H4 (cell line): ENCODE measurements at places on chromosomes 11 and 22. TPM values are rescaled to one million over a fixed set of nuclear protein-coding genes. Genes with fewer than 3 reads are reported as not detected.
A peak's percentile ranks its signal among the peaks of the same experiment; 100 is the strongest.

DNA sequence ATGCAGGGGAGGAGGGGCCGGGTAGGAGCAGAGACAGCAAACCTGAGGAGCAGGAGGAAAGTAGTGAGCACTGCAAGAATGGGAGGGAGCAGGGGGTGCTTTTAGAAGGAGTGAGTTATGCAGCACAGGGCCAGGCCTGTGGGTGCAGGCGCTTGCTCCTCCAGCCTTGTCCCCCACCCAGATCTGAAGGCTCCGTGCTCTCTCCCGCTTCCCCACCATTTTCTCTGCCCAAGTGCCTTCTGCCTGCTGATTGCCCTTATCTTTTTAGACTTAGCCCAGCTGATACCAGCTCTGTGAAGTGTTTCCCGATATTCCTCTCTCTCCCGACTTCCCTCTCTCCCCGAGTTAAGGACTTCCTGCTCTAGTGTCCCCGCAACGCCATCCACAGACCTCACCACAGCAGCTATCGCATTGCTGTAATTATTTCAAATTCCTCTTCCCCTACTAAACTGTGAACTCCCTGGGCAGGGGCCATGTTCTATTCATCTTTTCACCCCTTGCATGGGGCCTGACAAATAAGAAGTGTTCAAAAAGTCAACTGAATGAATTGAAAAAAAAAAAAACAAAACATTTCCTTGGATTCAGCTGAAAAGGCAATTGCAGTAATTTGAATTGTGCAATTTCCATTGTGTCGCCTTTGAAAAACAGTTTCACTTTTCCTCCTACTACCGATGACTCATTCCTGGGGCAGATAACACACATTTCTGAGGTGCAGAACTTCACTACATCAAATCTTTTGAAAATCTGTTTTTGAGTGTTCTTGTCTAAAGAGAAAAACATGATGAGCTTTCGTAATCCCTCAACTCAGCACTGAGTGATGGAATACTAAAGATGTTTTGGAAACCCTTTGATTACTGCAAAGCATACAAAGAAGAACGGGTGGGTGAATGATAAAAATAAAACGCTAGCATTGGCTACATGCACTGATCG is 69.7 kb upstream of the BMAL1 start:
- peak; percentile 87 for DNase-seq

DNA sequence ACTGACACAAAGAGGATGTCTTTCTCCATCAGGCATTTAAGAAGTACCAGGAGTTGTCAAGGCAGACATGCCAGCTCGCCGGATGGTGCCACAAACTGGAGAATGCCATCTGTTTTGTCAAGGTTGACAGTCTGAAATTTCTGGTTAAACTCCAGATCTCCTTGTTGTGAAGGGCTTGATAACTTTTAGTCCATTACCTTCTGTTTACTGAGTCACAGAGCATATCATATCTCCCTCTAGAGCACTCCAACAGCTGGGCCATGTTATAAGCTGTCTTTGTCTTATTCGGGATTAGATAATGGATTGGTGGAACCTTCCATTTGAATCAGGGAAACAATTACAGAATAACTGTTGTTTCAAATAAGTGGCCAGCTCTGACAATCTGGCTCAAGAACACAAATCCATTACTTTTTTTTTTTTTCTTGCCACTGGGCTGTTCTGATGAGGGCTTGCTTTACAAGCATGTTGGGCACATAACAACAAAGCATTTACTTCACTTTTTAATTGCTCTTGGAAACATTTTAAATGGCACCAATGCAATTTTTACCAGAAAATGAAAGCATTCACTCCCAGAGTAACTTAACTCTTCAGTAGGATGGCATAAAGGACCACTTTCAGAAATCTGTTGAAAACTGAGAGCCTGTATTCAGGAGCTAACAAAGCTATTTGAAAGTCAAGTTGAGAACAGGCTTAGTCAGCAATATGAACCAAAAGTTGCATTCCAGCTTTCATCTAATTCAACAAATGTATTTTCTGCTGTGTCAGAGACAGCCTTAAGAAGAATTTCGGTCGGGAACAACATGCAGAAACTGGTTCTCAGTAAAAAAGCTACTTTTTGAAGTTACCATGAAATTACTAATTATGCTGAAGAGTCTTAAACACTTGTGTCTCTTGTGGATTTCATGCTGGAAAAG is 227.6 kb upstream of the PITPNB start:
- no peak for DNase-seq

DNA sequence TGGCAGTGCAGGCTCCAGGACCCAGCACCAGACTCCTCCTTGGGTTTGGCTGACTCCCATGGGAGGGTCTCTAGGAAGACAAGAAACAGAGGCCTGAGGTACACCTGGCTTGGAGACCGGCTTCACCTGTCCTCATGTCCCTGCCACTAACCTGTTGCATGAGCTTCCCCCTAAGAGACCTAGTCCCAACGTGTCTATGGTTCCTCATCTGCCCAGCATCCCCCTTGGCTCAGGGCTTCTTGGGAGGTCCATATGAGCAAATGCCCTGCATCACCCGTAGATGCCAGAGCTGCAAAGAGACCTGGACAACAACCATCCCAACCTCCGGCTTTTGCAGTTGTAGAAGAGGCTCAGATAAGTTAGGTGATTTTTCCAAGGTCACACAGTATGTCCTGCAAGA is 123.5 kb downstream of the BUD13 start:
- no peak for DNase-seq

DNA sequence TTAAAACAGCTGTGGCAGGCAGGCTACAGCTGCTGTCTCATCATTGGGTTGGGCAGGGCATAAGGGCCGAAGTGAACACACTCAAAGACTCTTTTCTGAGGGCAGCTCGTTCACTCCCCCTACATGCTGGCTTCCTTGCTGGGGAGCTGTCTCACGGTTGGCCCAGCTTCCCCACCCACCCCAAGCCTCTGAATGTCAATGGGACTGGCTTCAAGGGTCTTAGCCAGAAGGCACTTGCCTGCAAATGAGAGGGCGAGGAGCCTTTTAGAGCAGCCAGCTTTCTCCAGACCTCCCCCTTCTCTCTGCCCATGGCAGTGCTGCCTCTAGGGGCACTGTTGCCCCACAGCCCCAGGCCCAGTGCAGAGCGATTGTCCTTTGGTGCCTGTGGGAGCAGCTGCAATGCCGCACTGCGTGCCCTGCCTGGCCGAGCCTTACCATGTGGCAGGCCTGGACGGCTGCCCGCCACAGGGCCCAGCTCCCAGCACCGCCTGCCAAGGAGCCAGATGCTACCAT is 94.7 kb upstream of the RASSF10 start:
- DNase-seq: no peak

DNA sequence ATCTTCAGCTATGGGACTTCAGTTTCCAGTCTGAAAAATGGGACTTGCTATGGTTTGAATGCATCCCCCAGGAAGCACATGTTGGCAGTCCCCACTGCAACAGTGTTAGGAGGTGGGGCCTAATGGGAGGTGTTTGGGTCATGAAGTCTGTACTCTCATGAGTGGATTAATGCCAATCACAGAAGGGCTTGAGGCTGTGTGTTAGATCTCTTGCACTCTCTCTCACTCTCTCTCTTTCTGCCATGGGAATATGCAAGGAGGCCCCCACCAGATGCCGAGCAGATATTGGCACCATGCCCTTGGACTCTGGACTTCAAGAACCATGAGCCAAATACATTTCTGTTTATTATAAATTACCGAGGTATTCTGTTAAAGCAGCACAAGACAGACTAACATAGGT is 7.8 kb upstream of the AP1B1 start:
- no peak for DNase-seq

GRCh38 chr11:6813656-6814055 is 14.2 kb upstream of the OR6A2 start:
- no peak for DNase-seq

- no peak for DNase-seq
These were observed 28.9 kb downstream of the CLMP start for GRCh38 chr11:123166071-123166559.

DNA sequence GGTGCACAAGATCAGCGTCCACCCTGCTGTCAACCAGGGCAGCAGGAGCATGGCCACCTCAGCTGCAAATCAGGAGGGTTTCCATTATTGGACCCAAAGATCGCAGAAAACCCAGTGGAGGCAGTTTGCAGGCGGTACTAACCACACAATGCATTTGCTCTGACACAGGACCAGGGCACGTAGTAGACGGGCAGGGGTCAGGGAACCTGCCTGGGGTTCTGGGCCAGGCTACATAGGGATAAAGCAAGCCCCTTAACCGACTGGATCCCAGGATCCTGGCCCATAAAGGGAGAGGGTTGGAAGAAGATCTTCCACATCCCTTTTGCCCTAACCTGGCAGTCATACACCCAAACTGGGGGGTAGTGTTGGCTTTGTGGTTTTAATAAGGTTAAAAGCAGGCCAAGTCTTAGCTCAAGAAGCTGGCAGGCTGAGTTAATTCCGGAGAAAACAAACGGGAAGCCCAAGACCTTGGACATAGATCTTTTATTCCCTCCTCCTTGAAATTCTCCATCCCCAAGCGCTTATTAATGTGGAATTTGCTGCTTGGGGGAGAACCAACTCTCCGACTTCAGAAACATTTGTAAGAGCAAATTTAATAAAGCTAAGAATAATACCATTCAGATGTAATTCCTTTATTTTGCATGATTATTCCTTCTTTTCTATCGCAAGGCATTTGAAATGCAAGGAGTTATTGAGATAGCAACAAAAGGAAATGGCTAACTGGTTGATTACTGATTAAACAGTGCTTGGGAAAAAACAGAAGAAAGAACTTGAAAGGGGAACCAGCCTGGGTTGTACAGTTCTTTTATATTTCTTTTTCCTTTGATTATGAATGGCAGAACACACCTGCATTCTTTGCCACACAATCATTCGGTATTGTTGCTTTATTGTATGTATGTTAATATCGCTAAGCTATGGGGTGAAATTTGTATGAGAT is 6.3 kb upstream of the ARHGAP8 start:
- DNase-seq: no peak

- no peak for DNase-seq
These were observed at the start of gene CSRP3 for GRCh38 chr11:19201737-19202605. Gene CSRP3 (minus strand): TSS chr11:19201983. CDS start chr11:19192448, 9,535 bp downstream.

DNA sequence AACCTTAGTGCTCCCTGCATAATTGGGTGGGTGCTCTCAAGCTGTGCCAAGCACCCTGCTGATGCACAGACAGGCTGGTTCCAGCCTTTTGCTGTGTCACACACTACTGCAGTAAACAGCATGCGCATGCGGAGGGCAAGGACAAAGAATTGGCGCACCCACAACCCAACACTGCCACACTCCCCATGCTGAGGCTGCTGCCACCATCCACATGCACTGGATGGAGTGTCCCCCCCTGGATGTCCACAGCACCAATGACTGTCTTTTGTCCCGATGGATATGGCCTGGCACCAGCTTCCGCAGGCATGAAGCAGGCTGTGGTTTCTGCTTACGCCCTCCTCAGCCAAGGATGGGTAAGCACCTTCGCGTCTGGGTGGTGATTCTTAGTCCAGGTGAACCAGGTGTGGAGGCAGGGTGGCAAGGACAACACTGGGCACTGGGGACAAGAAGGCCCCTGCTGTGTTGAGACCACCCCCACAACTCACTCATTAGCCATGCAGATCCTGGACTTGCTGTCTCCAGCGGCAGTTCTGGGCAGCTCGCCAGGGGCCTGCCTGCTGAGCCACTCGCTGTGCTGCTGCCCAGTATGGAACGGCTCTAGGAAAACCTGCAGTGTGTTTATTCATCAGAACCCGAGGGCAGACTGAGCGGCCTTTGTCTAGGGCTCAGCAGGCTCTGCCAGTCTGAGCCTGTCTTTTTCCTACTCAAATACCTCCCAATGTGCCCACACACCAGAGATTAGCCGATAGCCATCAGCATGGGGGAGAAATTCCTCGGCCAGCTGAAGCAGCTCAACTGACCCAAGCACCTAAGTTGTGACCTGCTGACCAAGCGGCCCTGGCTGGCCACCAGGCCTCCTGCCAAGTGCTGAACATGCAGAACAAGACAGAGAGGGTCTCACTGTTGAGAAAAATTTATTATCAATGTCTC is 8.2 kb upstream of the NAP1L4 start:
- DNase-seq: peak; percentile 58

GRCh38 chr22:41772198-41772597 is 28.3 kb upstream of the CCDC134 start:
- DNase-seq: no peak

DNA sequence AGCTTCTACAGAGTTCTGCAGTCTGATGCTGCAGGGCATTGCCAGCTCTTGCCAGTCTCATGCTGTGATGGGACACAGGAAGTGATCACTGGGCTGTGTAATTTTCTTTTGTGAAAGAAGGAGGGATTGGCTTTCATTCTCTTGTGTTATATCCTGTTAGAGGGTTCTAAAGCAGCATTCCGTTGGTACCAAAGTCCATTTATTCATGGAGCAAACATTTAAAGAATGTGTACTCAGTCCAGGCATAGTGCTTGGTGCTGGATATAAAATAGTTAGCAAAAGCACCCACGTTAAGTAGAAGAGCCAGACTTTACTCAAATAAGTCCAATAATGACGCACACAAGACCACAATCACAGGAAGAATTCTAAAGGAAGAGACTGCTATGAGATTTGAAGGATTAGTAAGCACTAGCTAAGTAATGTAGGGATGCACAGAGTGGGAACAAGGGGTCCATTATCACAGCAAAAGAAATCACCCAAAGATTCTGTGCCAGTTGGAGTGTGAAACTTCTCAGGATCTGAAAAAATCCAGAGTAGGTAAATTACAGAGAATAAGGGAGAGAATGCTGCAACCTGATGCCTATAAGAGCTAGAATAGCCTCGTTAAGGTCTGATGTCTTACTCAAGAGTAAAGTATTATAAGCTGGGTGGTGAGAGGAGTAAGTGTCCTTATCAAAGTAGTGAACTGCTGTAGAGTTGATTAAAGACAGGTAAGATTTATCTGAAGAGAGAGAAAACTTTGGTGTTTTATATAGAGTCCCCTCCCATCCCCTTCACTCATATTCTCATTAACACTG is 728.3 kb downstream of the METTL15 start:
- DNase-seq: peak; percentile 92

DNA sequence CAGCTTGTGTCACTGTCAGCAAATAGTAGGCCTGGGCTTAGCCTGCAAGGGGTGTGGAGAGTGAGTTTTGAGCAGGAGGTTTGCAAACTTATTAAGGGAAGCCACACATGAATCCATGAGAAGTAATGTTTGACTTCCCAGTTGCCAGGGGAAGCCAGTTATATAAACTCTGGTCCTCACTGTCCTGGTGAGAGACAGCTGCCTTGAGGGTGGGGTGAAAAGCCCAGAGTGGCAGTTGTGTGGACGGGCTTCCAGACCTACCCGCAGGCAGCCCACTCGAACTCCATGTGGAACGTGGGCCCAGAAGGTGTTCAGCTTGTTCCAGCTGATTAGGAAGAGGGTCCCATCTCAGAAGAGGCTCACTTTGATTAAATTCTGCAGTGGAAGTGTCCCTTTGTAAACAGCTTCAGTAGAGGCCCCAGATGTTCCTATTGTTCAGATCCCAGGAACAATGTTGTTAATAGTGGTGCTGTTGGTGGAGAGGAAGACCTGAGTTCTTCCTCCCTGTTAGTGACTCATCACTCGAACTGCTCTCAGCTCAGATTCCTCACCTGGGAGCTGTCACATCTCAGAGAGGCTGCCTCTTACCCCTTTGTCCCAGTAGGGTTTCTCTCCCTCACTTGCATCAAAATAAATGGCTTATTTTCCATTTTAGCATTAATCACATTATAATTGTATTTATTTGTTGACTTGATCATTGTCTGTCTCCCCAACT is 63.4 kb downstream of the GRAMD1B start:
- no peak for DNase-seq

GRCh38 chr11:94309757-94310156 is 5.4 kb downstream of the IZUMO1R start:
- no peak for DNase-seq

- DNase-seq: no peak
These were observed 8.8 kb upstream of the BMAL1 start for GRCh38 chr11:13268791-13269190.

Gene IGF2
- total RNA-seq: 0.60 and 2.0 TPM in 2 replicates

Gene PLAAT4
- 49.3 and 72.0 TPM in 2 replicates for total RNA-seq

Gene DNHD1
- total RNA-seq: 0.90 and 1.2 TPM in 2 replicates

Gene TCP11L1
- 10.6 and 12.5 TPM in 2 replicates for total RNA-seq

Gene CALCA
- total RNA-seq: 0.14 TPM in 1 of 2 replicates, not detected in the other

Gene MAP6
- not detected in 2 replicates for total RNA-seq

Gene DDX25
- not detected in 2 replicates for total RNA-seq
